ENCODE measurements at places on chromosomes 7 and 10.

DNA sequence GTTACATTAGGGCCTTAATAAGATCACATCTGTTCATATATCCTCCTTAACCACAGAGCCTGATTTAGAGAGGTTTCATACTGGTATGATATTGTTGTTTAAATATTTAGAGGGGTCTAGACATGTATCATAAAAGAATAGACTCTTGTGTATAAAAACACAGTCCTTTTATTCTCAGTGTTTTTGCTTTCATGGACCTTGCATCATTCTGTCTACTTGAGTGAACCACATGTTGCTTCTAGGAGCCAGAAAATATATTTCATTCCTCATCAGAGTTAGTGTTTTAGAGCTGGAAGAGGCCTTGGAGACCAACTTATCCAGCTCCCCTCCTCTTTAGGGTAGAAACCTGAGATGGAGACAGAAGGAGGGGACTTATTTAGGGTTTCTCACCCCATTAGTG lies 312.8 kb downstream of the LRMDA start:
- no peak for DNase-seq

GRCh38 chr10:86303626-86304025 lies 63.0 kb downstream of the GRID1 start:
- DNase-seq: no peak

- DNase-seq: no peak
Observed at GRCh38 chr10:12703126-12703525, 298.4 kb downstream of the CCDC3 start.

DNA sequence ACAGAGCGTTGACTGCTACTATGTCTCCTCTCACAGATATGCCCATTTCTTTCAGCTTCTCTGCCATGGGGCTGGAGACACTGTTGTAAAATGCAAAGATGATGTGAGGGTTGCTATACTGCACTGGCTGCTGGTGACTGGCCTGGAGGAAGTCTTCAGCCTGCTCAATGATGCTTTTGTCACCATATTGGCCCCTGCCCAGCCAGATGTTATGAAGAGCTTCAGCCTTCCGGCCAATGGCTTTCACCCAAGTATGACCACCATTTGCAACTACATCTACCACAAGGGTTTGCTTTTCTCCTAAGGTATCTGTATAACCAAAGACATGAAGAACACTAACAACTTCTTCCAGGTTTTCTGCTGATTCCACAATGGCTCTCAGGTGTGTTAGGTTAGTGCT lies 1.6 kb downstream of the C7orf25 start:
- DNase-seq: no peak

DNA sequence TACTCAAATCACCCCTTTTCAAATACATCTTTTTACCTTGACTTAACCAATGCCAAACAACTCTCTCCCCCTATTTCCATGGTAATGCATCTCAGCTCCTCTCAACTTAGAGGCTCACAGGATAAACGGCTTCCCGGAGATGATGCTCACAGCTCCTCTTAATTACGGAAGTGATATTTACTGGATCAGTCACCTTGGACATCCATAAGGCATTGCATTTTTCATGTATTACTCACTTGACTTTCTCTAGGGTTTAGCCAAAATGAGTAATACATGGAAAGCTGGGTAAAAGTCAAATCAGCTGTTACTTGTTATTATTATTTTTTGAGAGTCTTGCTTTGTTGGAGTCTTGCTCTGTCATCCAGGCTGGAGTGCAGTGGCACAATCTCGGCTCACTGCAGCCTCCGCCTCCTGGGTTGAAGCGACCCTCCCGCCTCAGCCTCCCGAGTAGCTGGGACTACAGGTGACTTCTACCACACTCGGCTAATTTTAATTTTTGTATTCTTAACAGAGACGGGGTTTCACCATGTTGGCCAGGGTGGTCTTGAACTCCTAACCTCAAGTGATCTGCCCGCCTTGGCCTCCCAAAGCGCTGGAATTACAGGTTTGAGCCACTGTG lies 73.3 kb upstream of the RHEB start:
- no peak for DNase-seq

GRCh38 chr10:5434017-5434753 lies 21.8 kb downstream of the NET1 start:
- no peak for DNase-seq

DNA sequence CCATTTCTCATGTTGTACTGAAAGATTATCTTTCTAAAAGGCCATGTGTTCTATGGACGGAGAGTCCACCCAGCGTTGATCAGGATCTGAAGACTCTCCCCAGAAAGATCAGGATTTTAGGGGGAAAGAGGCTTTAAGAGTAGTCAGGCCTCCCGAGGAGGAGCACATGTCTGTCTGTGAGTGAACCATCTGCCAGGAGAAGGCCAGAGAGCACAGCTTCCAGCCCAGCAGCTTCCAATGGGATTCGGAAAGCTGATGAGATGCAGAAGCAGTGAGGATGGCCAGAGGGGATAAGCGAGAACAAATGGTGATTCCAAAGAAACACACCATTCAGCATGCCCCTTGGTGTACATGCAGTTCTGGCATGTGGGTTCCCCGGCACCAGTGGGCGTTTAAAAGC lies 88.5 kb upstream of the TCERG1L start:
- DNase-seq: no peak

- no peak for DNase-seq
Observed at GRCh38 chr7:100674411-100675104, 1.0 kb downstream of the GNB2 start.

DNA sequence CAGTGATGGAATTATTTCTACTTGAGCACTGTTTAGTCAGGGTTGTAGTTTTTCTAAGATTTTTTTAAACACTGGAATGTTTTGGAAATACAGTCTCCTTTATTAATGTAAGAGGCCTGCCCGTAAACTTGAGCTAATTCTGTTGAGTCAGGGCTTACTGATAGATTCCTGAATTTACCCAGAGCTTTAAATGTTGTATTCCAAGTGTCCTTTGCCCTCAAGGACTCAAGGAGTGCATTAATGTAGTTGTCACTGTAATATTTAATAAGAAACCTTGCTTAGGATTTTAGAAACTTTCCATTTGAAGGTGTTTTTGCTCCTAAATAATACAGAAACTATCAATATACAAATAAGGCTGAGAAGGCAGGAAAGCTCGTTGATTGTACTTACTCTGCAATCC lies 89.2 kb downstream of the MACC1 start:
- DNase-seq: no peak

DNA sequence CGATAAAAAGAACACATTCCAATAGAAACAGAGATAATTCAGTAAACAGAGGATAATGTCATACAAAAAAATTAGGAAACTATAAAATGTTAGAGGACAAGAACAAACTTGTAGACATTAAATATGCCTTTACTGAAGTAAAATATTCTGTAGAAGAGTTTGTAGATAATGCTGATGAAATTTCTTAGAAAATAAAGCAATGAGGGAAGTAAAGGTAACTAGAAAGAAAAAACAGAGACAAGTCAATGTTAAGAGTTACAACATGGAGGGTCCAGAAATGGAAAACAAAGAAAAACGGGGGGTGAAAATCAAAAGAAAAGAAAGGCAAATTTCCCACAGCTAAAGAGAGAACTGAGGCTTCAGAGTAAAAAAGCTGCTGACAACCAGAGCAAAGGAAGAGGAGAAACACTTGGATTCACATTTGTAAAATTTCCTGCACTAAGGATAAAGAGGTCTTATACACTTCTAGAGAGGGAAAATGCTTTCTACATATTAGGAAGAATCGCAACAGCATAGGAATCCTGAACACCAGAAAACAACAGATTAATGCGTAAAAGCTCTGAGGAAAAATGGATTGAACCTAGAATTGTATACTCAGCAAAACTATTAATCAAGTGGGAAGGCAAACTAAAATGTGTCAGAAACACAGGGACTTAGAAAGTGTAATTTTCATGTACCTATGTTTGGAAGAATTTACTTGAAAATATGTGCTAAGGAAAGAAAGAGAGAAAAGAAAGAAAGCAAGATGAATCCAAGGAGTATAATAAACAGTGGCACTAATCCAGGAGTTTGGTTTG lies 55.0 kb upstream of the AGR3 start:
- DNase-seq: no peak

DNA sequence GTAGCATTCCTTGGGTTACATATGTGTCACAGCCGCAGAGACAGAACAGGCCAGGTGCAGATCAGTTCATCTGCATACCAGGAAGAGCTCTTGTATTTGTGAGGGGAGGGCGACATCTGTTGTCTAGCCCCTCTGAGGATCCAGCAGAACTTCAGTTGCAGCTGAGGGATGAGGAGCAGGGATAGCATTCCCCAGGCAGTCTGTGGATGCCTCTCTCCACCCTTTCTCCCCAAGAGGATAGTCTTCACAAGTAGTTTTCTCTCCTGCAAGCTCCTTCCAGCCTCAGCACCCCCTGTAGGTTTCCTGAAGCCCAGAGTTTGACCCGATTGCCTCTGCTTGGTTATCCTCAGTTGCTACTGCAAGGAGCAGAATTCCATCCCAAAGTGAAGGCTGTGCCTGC lies 2.6 kb downstream of the SCD start:
- DNase-seq: no peak

- DNase-seq: no peak
Observed at GRCh38 chr7:107505997-107506673, 36.3 kb downstream of the GPR22 start.

DNA sequence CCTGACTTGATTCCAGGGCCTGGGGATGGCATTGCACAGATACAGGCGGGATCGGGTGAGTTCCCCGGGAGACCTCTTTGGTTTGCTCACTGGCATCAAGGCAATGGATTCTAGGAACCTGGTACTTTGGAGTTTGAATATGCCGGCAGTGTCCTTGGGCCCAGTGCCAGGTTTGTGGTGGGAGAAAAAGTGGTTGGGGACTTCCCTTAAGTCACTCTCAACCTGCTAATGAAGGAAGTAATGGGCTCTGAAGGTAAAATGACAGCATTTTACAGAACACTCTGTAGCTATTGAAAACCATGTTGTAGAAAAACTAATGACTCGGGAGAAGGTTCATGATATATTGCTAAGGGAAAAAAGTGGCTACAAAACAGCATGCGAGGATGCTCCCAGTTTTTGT lies 129.9 kb downstream of the CFAP58 start:
- DNase-seq: no peak

- no peak for DNase-seq
Observed at GRCh38 chr7:89681448-89681847, 472.8 kb upstream of the STEAP1 start.

- no peak for DNase-seq
Observed at GRCh38 chr7:31494421-31494820, 19.5 kb upstream of the ITPRID1 start.

- peak; percentile 39 for DNase-seq
Observed at GRCh38 chr7:14902589-14903067, at the start of gene DGKB. Gene DGKB, minus strand, starts transcription at chr7:14902751.

DNA sequence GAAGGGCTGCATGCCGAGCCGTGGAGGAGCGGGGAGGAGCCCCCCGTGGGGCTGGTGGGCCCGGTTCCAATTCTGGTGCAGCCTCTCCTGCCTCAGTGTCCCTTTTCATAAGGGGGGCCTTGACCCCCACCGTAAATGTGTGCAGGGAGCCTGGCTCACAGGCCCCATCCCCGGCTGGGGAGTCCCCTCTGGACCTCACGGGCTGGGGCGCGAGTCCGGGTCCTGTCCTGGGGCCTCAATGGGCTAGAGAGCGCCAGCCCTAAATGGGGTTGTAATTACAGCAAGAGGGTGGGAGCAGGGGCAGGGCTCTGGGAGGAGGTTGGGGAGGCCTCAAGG lies 203.0 kb downstream of the ELFN1 start:
- no peak for DNase-seq

GRCh38 chr10:102421507-102421756 lies 796 bp downstream of the FBXL15 start:
- no peak for DNase-seq

DNA sequence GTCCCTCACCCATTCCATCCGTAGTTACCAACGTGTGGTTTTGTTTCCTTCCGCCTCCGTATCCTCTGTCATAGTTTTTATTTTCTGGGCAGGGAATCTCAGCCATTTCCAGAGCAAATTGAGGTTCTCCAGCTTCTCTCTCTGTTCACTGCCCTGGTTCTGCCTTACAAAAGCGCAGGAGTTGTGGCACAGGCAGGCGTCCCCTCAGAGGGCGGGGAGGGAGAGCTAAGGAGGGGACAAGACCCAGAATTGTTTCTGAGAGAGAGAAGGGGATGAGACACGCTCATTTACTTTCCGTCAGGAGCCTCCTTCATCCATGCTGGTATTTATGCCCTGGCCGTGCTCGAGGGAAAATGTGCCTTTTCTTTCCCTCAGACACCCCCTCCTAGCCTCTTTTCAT lies 71.0 kb downstream of the SH2D4B start:
- no peak for DNase-seq

GRCh38 chr7:10790910-10791309 lies 182.8 kb upstream of the PHF14 start:
- no peak for DNase-seq

GRCh38 chr10:49325131-49325915 lies 26.4 kb downstream of the C10orf71 start:
- no peak for DNase-seq

DNA sequence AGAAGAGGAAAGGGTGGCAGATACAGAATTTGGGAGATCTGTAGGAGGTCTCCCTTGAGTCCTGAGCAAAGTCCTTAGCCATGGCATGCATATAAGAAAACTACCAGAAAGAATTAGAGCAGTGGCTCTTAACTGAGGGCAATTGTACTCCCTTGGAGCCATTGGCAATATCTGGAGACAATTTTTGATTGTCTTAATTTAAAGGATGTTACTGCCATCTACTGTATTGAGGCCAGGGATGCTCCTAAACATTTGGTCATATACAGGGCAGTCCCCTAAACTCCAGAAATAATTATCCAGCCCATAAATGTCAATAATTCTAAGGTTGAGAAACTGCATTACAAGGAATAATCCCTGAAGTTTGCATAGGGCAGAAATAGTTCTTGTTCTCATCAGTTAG lies 136.4 kb upstream of the ODAD2 start:
- DNase-seq: no peak

GRCh38 chr7:877312-878232 lies 1.2 kb downstream of the GET4 start:
- DNase-seq: no peak

- DNase-seq: no peak
Observed at GRCh38 chr10:35626971-35627507, 15.1 kb downstream of the FZD8 start.

DNA sequence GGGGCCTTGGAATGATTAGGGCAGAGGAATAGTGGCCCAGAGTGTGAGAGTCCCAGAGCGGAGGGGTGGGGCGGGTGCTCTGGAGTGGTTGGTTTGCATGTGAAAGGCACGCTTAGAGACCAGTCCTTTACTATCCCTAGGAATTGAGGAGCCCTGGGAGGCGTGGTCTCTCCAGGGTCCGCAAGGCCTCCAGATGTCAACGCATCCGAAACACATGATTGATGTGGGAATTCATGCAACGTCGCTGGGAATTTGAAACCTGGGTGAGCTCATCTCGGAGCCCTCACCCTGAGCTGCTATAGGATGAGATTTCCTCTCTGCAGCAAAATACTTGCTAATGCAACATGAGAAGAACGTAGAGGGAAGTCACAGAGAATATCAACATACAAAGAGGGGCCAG lies 51.2 kb downstream of the NPTX2 start:
- DNase-seq: no peak

DNA sequence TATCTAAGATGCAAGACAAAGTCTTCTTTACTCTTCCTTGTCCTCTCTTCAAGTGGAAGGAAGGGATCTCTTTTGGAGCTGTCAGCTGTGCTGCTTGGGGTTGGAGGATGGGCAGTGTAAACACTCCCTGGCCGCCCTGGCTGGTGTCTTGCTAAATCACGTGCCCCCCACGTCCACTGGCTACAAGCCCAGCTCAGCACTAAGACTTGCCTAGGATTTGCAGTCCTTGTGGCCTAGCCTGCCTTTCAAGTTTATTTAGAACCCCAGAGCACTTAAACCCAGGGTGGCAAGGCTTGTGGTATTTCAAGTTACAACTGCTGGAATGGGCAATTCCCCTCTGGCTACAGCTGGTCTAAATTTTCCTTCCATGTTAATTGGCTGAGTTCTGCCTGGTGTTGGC lies 272.4 kb upstream of the MYO3A start:
- no peak for DNase-seq

- DNase-seq: no peak
Observed at GRCh38 chr10:123136806-123137642, 1.3 kb downstream of the HMX3 start.
